Activated CD4-positive, alpha-beta T cell treated with anti-CD3 and anti-CD28 coated beads for 1 hour (primary cell): ENCODE measurements at places on chromosomes 2 and 18.

- no peak for DNase-seq
These were observed 1282.8 kb upstream of the ACVR2A start for GRCh38 chr2:146561996-146562395.

- no peak for DNase-seq
These were observed 808.7 kb upstream of the PIK3C3 start for GRCh38 chr18:41146301-41146700.

- DNase-seq, result no peak
These were observed 915 bp downstream of the CUL3 start for GRCh38 chr2:224584111-224584784.

GRCh38 chr2:224310943-224311625, 90.8 kb downstream of the FAM124B start:
- no peak for DNase-seq

DNA sequence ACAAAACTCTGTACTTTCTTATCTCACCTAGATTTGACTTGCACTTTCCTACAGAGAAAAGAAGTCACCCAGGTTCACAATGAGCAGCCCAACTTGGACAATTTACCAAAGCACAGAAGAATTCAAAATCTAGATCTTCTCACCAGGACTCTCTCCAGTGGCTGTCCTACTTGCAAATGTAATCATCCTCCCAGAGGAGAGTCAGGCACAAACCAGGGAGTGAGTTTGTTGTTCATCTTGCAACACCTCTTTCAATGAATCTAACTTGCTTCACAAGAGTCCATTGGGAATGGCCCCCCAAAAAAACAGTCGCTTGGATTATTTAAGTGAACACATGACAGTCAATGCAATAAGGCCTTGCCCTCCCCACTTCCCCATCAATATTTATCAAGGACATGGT, 144.6 kb downstream of the ATL2 start:
- no peak for DNase-seq

GRCh38 chr2:186841940-186842339, 7.0 kb downstream of the ZSWIM2 start:
- no peak for DNase-seq

DNA sequence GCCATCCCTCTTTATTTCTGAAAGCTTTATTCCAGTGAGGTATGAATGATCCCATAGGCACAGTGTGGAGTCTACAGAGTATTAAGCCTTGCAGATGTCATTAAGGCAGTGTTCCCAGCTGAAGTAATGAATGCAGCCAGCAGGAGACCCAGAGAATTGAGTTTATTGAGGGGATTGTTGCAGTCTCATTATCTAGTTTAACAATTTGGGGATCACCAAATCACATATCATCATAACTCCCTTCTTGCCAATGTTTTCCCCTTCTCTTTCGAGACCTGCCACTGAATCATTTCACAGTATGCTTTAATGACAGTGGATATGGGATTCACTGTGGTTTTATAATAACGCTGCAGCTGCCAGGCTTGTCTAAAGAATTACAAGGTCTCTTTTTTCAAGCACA, 249.3 kb upstream of the FSHR start:
- DNase-seq, result no peak

DNA sequence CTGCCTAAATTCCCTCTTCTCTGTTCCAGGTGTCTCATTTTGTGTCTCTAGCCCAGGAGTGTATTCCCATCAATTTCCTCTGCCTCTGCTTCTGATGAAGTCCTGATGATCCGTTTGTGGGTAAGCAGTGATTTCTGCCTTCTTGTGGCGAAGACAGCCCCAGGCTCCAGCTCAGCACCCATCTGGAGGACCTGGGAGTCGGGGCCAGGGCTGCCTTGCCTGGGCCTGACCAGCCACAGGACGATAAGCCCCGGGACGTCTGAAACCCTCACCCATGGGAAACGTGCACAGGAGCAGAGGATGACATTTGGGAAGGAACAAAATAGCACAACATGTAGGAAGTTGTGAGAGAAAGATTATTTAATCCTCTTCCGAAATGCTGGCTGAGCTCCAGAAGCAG, 206.9 kb downstream of the FBXO15 start:
- DNase-seq, result no peak

GRCh38 chr2:235773188-235773928, 279.5 kb downstream of the AGAP1 start:
- no peak for DNase-seq

- DNase-seq, result no peak
These were observed 424.9 kb upstream of the UBE2E3 start for GRCh38 chr2:180555391-180555965.

DNA sequence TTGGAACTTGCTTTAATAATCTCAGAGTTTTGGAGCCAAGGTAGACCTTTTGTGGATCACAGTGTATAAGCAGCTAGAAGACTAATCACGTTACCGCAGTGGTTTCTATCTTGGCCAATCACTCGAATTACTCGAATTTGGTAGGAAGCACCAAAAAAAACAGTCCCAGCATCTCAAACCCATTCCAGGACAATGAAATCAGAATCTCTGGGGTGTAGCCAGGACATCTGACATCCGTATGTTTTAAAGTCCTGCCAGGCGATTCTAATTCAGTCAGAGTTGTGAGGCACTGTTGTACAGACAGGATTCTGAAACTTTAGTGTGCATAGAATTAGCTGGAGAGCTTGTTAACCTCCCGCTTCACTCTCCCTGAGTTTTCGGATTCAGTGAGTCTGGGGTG, 30.8 kb downstream of the GRHL1 start:
- DNase-seq, result no peak

GRCh38 chr2:116810071-116810470, 1004.4 kb upstream of the DDX18 start:
- no peak for DNase-seq

- no peak for DNase-seq
These were observed 30.3 kb downstream of the TANC1 start for GRCh38 chr2:158998551-158999248.

DNA sequence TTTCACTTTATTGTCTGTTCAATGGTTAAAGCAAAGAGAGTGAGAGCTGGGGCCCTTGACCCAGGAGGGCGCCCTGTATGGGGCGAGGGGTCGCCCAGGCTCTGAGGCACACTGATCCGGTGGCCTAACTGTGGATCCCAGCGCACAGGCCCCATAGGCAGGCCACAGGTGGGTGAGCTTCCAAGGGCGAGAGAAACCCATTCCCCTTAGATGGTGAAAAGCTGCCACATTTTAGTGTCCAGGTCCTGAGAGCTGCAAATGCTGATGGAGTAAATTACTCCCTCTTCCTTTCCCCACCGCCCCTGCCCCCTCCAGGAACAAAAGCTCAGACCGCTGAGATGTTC, 5.9 kb upstream of the DLX2 start:
- no peak for DNase-seq

GRCh38 chr18:7369006-7369405, 138.1 kb downstream of the LRRC30 start:
- no peak for DNase-seq

DNA sequence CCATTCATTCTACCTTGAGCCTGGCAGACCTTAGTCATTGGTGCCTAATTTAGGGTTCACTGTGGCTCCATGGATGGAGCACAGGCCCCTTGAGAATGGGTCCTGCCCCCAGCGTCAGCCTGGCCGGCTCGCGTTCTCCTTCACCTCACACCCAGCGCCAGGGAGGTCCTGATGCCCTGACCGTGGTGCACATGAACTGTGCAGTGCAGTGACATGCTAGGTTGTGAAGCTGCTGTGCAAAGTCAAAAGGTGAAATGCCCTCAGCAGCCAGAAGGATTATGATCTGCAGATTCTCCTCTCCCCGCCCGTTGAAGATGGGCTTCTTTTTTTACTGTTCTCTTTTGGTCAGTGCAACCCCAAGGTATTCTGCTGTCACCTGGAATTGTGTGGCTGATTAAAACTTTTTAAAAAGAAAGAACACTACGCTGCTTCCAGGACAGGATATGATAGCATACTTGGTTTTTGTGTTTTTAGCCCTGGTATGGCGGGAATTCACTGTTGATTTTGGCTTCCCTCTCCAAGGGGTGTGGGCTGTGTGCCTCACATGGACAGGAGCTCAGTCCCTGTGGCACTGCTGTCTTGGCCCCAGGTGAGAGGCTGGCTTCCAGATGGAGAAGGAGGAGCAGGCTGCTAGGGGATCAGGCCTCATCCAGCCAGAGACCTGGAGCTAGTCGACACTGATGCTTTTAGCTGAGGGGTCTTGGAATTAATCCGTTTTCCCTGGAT, 49.4 kb upstream of the MCFD2 start:
- no peak for DNase-seq

- no peak for DNase-seq
These were observed 20.0 kb upstream of the NABP1 start for GRCh38 chr2:191657977-191658376.

GRCh38 chr2:237558961-237559641, 7.3 kb upstream of the PRLH start:
- no peak for DNase-seq

DNA sequence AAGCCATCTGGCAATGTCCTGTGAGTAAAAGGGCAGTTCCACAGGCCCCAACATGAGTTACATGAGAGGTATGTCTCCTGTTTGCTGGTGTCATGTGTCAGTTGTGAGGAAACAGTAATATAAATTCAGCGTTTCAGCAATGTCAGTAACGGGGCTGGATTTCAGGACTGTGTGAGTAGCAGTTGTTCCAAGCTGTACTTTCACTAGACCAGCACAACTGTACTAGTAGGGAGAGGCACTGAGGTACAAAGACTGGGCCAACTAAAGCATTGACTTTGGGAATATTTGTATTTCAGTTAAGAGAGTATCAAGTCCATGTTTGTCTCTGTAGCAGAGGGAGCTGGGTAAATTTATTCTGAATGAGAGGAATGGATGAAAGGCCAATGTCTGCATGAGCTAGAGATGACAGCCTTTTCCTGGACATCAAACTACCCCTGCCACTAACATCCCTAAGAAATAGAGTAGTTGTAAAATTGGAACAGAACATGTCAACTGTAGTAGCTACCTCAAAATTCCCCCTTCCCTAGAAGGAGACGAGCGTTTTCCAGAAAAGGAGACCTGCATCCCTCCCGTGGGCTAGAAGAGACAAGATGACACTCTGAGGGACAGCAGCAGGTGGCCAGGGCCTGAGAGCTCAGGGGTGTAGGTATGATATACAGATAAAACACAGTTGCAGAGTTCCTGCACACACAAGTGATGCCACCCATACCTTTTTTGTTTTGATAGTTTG, 24.4 kb downstream of the EIF4E2 start:
- no peak for DNase-seq

GRCh38 chr2:237894396-237894979, 35.1 kb downstream of the RAMP1 start:
- no peak for DNase-seq

- DNase-seq, result no peak
These were observed 26.5 kb downstream of the MDH1 start for GRCh38 chr2:63614983-63615945.

GRCh38 chr2:54909001-54909400, 141.2 kb downstream of the RTN4 start:
- no peak for DNase-seq

DNA sequence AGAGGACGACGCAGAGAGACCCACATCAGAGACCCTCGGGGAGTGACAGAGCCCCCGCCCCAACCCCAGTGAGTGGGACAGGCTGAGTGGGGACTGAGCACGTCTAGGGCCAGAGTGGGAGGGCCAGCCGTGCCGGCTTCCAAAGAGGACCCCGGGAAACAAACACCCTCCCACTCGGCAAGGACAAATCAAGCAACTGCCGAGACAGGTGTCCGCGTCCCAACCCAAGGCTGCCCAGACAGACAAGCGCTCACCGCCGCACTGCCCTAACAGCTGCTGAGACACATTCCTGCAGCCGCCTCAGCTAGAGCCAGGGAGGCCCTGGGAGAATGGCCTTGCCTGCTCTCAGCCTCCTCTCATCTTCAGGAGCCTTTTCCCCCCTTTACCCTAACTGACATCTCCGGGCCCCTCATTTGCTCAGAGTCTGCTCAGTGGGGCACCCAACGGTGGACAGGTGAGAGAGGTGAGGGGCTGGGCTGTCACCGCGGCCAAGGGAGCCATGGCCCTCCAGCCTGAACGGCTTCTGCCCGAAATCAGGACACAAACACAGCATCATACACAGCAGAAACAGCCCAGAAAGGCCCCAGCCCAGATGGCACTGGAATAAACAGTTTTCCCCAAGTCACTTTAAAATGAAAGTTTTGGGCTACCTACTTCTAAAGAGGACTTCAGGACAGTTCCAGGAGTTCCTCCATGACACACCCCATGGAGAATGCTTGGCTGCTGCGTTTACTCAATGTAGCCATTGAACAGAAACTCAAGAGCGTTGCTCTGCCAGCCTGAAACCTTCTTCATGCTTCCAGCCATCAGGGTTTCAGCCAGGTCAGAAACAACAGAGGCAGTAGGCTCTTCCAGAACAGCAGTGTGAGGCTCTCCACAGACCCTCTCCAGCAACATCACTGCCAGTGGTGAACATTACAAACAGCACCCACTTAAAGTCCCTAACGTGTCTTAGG, 23.6 kb downstream of the SLC66A2 start:
- peak; percentile 1 for DNase-seq

DNA sequence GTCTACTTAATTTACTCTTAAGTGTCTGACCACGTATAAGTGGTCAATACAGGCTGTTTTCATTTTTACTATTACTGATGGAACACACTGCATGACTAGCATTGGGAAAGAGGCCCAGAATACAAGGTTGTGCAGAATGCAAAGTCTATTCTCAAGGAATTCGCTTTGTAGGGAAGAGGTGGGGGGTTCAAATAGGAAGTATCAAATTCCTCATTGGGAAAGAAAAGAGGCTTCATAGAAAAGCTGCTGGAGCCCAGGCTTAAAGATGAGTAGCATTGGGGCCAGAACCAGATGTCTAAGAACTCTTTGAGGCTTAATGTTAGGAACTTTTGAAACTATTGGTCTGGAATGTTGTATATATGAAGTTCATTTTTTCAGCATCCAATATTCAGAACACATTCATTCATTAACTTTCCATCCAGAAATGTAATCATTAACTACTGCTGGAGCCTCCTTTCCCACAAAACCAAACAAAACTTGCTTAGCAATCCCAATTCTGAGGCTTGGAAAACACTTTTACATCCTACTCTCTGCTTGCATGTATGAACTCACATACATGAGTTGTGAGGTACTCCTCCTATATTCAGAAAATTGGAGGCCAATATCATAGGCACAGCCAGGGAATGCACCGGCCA, 994 bp upstream of the LRATD1 start:
- no peak for DNase-seq

- DNase-seq, result no peak
These were observed 214.8 kb downstream of the MTX2 start for GRCh38 chr2:176483901-176484568.

- no peak for DNase-seq
These were observed 71.8 kb upstream of the ZNF521 start for GRCh38 chr18:25423760-25424159.

GRCh38 chr2:239619369-239619768, 218.5 kb upstream of the HDAC4 start:
- DNase-seq, result no peak

- DNase-seq, result no peak
These were observed 16.0 kb downstream of the TET3 start for GRCh38 chr2:74000666-74001065.
